A549 treated with dexamethasone at 1 μM for 4 hours (cell line): ENCODE measurements at places on chromosomes 7 and 10. TPM values are rescaled to one million over a fixed set of nuclear protein-coding genes. Genes with fewer than 3 reads are reported as not detected.

The KLLN gene
- 0.45 to 0.68 TPM (median 0.60 TPM) in 5 replicates for total RNA-seq

The ELAPOR2 gene
- total RNA-seq, result 0.01 to 0.15 TPM (median 0.12 TPM) in 5 replicates

The PRPS1L1 gene
- not detected in 5 replicates for total RNA-seq

The PDK4 gene
- 23.4 to 37.9 TPM (median 29.4 TPM) in 5 replicates for total RNA-seq

The SYT15 gene
- total RNA-seq, result 1.5 to 3.1 TPM (median 3.0 TPM) in 5 replicates

The KCP gene
- total RNA-seq, result 0.07 to 0.22 TPM (median 0.15 TPM) in 5 replicates

The PRR15 gene
- total RNA-seq, result 4.7 to 7.1 TPM (median 5.0 TPM) in 5 replicates

The PDGFA gene
- total RNA-seq, result 30.3 to 38.1 TPM (median 34.4 TPM) in 5 replicates

The ZNF783 gene
- 3.8 to 6.8 TPM (median 5.8 TPM) in 5 replicates for total RNA-seq

The EPHA1 gene
- total RNA-seq, result 0.13 to 0.14 TPM in 2 of 5 replicates, not detected in the others

The AQP1 gene
- total RNA-seq, result 0.32 to 0.62 TPM (median 0.39 TPM) in 5 replicates

The SPDYE1 gene
- total RNA-seq, result not detected in 5 replicates

The PTTG1IP2 gene
- not detected in 5 replicates for total RNA-seq

The COL17A1 gene
- total RNA-seq, result 1.6 to 2.2 TPM (median 1.7 TPM) in 5 replicates

The ELFN1 gene
- 0.24 to 0.37 TPM (median 0.33 TPM) in 5 replicates for total RNA-seq

The MRC1 gene
- total RNA-seq, result 0.01 to 0.04 TPM (median 0.02 TPM) in 4 of 5 replicates, not detected in the other

The ADAMTS14 gene
- total RNA-seq, result 0.11 to 0.22 TPM (median 0.16 TPM) in 5 replicates

The SUN3 gene
- 0.13 to 0.16 TPM in 2 of 5 replicates, not detected in the others for total RNA-seq

The HMX3 gene
- total RNA-seq, result not detected in 5 replicates

The JCAD gene
- total RNA-seq, result 20.7 to 26.0 TPM (median 23.9 TPM) in 5 replicates

The UTF1 gene
- not detected in 5 replicates for total RNA-seq

The ATP6V0A4 gene
- 0.20 to 0.27 TPM (median 0.27 TPM) in 5 replicates for total RNA-seq

The IDI2 gene
- 0.07 TPM in 1 of 5 replicates, not detected in the others for total RNA-seq

The SFMBT2 gene
- total RNA-seq, result 5.4 to 8.8 TPM (median 7.8 TPM) in 5 replicates
